ENCODE measurements at places on chromosomes 3 and 15.

GRCh38 chr3:12288182-12289129, at the start of gene PPARG:
PPARG (plus strand) TSS chr3:12289070; CDS start chr3:12379712, 90,642 bp downstream.
- DNase-seq, result no peak

DNA sequence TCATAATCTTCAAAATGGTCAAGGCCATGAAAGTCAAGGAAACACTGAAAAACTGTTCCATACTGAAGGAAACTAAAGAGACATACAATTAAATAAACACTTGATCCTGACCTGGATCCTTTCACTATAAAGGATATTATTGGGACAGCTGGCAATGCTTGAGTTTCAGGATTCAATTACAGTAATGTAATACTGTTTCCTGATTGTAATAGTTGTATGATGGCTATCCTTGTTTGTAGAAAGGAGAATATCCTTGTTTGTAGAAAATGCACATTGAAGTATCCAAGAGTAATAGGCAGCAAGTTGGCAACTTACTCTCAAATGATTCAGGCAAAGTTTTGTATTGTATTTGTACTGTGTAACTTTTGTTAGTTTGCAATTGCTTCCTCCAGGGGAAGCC, 4.6 kb downstream of the CIDEC start:
- no peak for DNase-seq

DNA sequence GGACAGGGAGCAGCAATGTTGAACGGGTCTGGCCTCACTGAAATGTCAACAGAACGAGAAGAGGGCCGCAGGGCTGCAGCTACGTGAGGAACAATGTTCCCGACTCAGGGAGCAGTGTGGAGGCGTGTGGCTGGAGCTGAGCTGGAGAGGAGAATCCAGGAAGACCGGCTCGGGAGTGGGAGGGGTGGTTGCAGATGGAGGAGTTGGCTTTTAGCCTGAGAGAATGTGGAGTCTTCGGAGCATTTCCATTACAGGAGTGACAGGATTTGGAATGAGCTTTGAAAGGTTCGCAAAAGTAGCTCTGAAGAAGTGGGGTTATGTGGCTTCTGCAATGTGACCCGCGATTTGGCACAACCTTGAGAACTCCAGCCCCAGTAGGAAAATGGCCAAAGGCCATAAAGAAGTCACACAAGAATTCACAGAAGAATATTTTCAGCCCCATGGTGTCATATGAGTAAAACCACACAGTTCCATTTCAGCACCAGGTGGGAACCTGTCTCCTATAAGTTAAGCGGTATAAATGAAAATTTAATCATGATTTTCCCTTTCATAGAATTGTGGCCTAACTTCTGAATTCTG, 78.8 kb upstream of the NSMCE3 start:
- no peak for DNase-seq

GRCh38 chr3:36380221-36381031, at the start of gene STAC:
STAC (plus strand) TSS chr3:36380504; CDS start chr3:36380644, 140 bp downstream.
- no peak for DNase-seq

- DNase-seq, result no peak
Observed at GRCh38 chr15:70748281-70748747, 15.0 kb downstream of the UACA start.

- DNase-seq, result no peak
Observed at GRCh38 chr3:110779581-110779980, 292.0 kb upstream of the NECTIN3 start.

DNA sequence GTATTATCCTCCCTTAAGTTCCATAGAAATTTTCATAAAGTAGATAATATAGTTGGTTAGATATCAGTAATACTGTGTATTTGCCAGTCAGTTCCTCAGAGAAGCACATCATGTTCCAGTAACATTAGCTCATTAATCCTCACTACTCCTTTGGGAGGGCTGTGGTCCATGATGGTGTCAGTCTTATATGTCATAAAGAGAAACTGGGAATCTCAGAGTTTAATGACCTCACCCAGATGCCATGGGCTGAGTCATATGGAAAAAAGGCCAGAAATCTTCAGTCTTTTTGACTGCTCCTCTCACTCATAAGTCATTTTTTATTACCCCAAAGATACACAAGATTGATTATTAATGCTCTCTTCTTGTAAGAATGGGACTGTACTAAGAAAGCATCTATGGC, 188.6 kb downstream of the CHL1 start:
- no peak for DNase-seq

GRCh38 chr3:190517687-190518086, 3.8 kb downstream of the IL1RAP start:
- DNase-seq, result no peak

- no peak for DNase-seq
Observed at GRCh38 chr3:56926947-56927282, 125.2 kb upstream of the ARHGEF3 start.

GRCh38 chr3:13706451-13706850, 157.5 kb downstream of the FBLN2 start:
- no peak for DNase-seq

DNA sequence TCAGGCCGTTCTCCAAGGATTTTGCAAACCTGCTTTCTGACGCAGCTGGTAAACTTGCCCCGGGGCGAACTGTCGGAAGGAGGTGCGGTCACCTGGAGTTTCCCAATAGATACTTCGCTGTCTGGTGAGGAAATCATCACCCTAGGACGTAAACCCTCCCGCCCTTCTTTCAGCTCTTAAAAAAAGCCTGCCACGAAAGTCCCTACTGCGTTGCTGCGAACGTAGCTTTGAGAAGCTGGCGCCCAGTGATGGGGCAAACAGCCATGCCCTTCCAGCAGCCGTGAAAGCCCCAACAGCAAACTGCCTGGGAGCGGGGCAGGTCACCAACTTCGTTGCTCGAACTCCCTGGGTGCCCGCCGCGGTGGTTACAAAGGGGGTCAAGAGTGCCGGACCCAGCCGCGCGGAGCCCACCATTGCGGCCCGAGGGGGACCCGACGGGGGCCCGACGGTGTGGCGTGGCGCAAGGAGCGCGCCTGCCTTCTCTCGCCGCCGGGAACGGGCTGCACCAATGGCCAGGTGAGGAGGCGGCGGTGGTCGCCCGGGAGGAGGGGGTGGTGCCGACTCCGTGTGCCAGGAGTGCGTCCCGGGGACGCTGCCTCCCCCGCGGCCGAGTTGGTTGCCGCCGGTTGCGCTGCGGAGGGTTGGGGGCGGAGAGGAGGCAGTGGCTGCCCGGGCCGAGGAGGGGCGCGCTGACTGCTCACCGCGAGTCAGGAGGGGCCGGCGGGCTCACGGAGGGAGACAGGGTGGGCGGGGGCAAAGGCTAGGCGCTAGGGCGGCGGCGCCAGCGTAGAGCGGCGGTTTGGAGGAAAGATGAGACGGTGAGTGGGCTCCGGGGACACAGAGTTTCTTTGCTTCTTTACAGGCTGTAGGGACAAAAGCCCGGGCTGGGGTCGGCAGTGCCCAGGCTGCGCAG, at the start of gene PHLDB2:
PHLDB2 (plus strand) TSS at position 205 of the 913 bp plus-strand sequence. CDS start 24,813 bp downstream, outside the sequence.
- peak; percentile 27 for DNase-seq

Data from stimulated activated CD8-positive, alpha-beta memory T cell treated with anti-CD3 and anti-CD28 coated beads, Interleukin-7, amount 100 ng/mL, for 1 hour (primary cell).